ENCODE measurements at places on chromosomes 1 and 21.

- no peak for DNase-seq
These were observed 40.4 kb upstream of the ZSWIM5 start for GRCh38 chr1:45246760-45247159.

DNA sequence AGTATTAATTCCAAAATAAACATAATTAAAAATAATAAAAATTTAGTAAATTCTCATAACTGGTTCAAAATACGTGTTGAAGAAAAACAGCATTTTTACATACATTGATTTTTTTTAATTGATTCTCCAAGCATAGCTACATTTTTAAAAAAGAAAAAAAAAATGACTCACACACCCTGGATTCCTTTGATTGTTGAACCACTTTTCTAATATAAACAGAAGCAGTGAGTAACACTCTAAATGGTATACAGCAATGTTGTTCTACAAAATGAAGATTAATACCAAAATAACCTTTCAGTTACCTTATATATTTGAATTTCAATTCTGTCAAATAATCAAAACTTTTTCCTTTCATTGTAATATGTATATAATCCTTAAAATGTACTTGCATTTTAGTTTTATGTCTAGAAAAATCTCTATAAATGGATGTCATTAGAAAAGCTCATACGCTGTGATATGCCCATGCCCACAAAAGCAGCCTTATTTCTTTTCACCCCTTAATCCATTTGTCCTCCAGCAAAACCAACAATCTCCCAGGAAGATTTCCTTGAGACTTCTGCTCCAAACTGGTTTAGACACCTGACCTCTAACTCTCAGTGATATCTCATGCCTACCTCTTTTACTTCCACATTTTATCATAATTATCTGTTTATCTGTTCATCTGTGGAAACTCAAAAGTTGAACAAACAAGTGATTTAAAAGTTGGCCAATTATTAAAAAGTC, 246.4 kb upstream of the NR5A2 start:
- DNase-seq = no peak

- DNase-seq = no peak
These were observed 8.5 kb downstream of the HLX start for GRCh38 chr1:220887520-220888416.

DNA sequence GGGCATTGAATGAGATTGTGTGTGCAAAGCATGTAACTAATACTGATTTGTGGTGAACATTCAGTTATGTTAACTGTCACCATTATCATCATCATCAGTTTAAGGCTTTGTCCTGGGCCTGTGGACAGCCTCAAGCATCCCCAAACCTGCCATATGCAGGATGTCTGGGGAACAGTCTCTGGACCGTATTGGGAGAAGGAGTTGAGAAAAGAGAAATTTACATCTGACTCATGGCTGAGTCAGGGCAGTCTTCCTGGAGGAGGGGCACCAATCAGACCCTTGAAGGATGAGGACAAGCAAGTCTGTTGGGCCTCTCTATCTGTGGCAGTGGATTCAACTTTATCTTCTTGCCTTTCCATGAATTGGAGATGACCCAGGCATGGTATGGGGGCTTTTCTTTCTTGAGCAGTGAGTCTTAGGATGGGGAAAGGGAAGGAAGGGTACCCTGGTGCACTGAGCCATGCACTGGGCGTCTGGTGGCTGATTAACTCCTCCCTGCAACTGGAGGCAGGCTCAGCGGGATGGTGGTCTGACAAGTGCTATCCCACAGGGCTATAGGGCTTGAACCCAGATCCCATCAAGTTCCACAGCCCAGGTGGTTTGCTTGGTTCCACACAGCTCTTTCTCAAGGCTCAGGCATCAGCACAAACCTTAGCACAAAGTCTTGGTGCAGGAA, 2.9 kb downstream of the PADI3 start:
- no peak for DNase-seq

DNA sequence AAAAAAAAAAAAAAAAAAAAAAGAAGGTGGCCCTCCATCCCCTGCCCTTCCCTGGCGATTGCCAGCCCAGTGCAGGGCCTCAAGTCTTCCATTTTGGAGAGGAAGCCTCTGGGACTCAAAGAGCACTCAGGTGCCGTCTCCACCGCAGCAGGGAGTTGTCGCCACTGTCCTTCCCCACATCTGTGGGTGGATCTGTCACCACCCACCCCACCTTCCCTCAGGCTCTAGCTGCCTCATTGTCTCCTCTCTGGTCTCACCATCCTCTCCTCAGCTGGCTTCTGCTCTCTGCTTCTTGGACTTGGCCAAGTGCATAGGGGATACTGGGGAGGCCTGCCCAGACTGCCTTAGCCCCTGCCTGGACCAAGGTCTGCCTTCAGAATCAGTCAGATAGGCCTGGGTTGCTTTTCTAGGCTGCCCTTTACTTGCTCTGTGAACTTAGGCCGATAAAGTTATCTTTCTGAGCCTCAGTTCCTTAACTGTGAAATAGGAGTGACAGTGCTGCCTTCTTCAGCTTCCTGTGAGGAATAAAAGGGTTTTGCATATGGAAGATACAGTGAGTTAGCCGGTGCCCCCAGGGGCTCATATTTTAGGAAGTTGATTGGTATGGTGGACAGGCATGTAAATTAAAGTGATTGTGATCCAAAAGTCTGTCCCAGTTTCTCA, 15.8 kb downstream of the RCC1 start:
- DNase-seq = no peak

DNA sequence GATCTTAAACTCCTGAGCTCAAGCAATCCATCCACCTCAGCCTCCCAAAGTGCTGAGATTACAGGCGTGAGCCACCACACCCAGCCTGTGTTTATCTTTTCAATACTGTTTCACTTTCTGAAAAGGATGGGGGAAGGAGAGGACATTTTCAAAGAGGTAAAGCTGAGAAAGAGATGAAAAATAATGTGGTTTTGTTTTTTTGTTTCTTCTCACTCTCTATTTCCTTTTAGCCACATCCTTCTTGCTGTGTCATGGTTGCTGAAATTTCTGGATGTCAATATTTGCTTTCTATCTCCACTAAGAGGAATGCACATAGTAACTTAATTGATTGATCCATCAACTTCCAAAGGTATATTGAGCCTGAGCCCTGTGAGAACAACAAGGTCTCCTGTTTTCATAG, 6.4 kb upstream of the C1orf21 start:
- DNase-seq = no peak

DNA sequence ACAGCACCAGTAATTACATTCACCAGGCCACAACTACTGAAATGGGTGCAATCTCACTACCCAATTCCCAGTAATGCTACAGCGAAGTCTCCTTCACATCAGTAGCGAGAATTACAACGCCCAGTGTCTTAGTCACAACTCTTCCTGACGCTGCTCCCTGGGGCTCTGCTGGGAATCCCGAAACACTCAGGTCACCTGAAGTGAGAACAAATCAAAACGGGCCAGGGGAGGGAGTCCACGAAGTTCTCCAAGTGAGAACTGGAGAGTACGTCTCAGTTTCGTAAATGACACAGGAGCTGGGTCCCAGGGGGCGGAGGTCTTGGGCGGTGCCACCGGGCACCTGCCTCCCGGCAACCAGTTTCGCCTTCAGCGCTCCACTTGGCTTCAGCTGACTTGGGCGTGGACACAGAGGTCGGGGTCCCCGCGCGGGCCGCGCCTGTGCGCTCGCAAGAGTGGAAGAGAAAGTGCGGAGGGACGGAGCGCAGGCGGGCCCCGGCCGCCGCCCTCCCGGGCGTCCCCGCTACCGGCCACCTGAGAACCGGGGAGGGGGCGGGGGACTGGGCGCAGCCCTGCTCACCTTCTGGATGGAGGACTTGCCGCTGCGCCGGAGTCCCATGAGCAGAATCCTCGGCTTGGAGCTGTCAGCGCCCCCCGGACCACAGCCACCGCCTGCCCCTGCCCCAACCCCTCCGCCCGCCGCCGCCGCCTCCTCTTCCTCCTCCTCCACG, 575 bp downstream of the RRAGC start:
- no peak for DNase-seq

DNA sequence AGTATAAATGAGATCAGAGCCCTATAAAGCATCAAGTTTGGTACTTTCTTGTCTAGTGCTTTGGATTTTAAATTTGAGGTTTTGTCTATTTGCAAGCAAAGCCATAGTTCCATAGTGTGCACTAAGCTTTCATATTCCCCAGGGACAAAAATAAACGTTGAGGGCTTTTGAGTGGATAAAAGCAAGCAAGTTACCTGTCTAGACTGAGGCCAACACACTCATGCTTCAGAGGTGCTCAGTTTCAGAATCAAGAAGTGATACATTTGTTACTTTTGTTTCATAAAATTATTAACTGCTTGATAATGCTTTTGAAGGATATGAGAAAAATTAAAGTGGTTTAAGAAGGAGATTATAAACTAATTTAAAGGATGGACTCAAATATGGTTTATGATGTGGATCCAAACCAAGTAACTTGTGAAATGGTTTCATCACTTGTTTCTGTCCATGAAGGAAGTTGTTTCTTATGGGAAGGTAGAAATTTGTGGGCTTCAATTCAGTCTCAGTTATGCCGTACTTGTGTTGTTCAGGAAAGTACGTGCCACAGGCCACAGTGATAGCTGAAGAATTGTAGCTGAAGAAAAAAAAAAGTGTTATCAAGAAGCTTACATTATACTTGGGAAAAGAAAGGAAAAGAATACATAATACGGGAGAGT, 71.2 kb downstream of the CHRM3 start:
- no peak for DNase-seq

DNA sequence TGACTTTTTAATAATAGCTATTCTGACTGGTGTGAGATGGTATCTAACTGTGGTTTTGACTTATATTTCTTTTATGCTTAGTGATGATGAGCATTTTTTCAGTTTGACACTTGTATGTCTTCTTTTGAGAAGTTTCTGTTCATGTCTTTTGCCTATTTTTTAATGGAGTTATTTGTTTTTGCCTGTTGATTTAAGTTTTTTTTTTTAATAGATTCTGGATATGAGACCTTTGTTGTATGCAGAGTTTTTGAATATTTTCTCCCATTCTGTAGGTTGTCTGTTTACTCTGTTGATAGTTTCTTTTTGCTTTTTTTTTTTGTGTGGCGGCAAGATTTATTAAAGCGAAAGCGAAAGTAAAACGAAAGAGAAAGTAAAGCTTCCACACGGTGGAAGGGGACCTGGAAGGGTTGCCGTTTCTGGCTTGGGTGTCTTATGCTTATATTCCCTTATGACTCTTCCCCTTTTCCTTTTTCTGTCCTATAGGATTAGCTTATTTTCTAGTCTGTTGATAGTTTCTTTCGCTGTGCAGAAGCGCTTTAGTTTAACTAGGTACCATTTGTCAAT, 67.6 kb downstream of the TBX19 start:
- DNase-seq = no peak

- no peak for DNase-seq
These were observed 6.4 kb upstream of the GSTM4 start for GRCh38 chr1:109649491-109649914.

All from iPS DF 19.7 (cell line).